ENCODE measurements at places on chromosomes 7 and 10.

DNA sequence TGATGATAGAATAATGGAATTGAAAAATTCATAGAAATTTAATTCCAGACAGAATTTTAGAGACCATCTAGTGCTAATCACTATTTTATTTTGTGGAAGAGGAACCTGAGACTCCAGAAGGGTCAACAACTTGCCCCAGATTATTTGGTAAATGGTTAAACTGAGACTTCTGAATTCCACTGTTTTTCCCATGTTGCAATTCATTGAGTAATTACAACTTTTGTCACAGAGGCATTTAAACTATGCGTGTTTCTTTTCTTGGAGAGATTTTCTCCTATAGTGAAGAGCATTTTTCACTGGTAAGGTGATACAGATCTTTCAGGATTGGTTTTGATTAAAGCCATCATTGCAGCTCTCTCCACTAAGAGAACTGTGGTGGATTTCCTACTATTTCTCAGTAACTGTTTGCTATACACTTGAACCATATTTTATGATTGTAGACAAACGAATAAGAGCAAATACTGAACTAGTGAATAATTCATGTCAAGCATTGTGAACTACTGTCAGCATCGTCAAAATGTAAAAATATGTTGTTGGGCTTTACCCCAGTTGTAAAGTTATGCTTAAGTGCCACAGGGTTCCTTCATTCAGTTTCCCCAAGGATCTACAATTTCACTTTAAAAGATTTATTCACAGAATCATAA lies 26.5 kb downstream of the LRGUK start:
- no peak for DNase-seq

- no peak for DNase-seq
Observed at GRCh38 chr7:66353547-66353946, 148.4 kb downstream of the TPST1 start.

- no peak for DNase-seq
Observed at GRCh38 chr10:110837418-110838171, 34.1 kb upstream of the PDCD4 start.

GRCh38 chr7:36303202-36304098 lies 86.2 kb upstream of the ANLN start:
- DNase-seq = no peak

- DNase-seq = no peak
Observed at GRCh38 chr10:132446661-132447445, 49.9 kb downstream of the PWWP2B start.

DNA sequence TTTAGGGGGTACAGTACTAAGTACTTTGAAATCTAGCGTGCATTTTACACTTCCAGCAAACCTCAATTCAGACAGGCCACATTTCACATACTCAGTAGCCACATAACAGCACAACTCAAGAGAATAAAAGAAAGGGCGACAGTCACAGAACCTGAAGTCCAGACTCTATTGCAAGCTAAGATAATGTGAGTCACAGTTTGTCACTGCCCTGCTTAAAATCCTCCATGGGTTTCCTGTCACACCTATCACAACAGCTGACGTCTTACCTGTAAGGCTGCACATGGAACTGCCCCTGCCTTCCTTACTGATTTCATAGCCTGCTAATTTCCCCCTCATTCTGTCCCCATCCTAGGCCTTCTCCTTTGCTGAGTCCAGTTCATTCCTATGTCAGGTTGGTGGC lies 16.1 kb upstream of the CDK14 start:
- no peak for DNase-seq

GRCh38 chr7:17326378-17326777 lies 27.9 kb downstream of the AHR start:
- DNase-seq = no peak

DNA sequence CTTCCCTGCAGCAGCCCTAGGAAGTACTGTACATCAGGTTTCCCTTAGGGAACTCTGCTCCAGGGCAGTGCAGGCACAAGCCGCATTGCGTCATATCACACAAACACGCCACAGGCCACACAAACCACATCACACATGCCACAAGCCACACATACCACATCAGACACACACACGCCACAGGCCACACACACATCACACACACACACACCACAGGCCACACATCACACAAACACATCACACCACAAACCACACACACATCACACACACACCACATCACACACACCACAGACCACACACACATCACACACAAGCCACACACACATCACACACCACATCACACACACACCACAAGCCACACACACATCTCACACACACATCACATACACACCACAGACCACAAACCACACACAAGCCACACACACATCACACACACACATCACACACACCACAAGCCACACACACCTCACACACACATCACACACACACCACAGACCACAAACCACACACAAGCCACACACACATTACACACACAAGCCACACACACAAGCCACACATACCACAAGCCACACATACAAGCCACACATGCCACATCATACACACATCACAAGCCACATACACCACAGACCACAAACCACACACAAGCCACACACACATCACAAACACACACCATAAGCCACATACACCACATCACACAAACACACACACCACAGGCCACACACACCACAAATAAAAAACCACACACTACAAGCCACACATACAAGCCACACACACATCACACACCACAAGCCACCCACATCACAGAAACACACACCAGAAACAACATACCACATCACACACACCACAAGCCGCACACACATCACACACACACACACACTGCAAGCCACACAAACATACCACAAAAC lies 53.4 kb downstream of the TMEM209 start:
- DNase-seq = no peak

DNA sequence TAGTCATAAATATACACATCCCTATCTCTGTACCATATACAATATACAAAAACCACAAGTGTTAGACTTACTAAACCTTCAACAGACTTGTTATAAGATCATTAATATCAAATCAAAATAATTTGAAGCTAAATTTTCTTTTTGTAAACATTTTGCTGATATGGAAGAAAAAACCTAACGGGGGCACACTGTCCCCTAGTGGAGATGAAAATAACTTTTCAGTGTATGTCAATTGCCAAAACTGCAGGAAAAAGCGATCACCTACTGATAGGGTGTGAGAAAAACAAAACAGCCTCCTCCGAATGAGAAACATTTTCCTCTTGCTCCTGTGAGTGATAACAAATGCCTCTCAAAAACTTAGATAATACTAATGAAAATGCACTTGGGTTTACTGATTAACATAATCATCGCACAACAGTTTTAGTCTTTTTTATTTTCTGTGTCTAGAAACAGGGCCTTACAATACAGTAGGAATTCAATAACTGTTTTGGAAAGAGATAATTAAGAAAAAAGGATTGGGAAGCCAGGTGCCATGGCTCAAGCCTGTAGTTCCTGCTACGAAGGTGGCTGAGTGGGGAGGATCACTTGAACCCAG lies 322.7 kb downstream of the CRPPA start:
- DNase-seq = no peak

DNA sequence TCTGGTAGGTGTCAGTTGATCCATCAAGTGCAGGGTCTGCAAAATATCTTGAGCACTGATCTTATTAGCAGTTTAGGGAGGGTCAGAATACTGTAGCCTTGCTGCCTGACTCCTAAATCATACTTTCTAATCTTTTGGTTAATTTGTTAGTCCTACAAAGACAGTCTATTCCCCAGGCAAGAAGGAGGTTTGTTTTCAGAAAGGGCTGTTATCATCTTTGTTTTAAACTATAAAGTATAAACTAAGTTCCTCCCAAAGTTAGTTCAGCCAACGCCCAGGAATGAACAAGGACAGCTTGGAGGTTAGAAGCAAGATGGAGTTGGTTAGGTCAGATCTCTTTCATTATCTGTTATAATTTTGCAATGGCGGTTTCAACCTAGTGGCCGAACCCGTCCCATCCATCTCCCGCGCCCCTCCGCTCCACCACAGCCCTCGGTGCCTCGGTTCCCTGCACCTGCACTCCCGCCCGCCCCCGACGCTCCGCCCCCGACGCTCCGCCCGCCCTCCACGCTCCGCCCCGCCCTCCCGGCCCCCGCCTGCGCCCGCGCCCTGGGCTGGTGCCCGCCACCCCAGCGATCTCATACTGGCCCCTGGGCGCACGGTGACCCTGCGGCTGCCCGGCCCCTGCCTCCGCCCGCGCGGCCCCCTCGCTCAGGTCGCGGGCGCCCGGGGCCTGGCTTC lies at the start of gene ADCK2:
ADCK2 (plus strand) TSS at position 564 of the 681 bp plus-strand sequence. CDS start 386 bp downstream, outside the sequence.
- DNase-seq = peak; percentile 86

DNA sequence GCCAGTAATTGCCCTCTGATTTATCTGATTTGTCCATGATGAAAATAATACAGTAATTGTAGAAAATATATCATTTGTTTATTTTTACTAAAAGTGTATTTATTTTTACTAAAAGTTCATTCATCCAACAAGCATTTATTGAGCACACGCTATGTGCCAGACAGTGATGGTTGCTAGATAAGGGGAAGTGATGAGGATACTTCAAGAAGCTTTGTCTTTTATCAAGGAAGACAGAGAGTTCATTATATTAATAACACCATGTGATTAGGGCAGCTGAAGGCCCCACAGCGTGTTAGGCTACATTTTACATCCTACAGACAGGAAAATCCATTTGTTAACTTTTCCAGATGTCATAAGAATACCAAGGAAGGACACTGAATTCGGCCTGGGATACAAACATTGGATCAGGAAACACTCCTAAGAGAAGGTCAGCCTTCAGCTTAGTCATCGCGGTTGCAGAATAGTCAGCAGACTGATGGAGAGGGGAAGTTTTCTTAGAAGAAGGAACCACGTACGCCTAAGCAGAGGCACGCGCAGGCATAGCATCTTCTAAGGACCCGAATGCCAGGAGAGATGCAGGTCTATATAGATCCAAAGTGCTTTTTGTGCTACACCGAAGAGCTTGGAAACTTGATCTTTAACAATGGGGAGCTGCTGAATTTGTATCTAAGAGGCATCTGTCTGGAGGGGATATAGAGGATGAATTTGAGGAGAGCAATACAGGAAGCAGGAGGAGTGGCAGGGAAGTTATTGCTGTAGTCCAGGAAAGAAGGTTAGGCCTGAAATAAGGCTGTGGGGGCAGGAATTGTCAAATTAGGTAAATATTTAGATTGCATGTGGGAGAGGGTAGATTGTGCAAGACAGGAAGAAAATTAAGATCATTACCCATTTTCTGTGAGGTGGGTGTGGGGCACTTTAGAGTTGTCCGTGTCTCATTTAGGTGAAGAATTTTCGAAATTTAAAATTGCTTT lies 85.7 kb downstream of the LRGUK start:
- no peak for DNase-seq

GRCh38 chr10:499991-500390 lies 189.5 kb downstream of the DIP2C start:
- no peak for DNase-seq

GRCh38 chr7:130114374-130114773 lies 44.0 kb downstream of the KLHDC10 start:
- DNase-seq = no peak

DNA sequence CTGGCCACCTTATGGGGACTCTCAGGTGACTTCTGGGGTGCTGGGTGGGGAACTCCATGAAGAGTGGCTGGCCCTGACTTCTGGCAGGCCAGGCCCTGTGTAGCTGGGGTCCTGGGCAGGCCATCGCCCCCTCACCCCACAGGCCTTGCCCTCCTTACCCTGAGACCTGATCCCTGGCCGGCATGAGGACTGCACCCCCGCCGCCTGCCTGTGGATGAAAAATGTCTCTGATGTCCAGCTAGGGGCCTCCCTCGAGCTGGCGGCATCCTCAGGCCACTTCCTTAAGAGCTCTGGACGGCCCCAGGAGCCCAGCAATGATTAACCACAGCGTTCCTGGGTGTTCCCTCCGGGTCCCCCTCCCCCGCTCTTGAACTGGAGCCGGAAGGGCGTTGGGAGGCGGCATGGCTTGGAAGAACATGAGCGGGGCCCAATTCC lies 31.8 kb upstream of the SHH start:
- no peak for DNase-seq

DNA sequence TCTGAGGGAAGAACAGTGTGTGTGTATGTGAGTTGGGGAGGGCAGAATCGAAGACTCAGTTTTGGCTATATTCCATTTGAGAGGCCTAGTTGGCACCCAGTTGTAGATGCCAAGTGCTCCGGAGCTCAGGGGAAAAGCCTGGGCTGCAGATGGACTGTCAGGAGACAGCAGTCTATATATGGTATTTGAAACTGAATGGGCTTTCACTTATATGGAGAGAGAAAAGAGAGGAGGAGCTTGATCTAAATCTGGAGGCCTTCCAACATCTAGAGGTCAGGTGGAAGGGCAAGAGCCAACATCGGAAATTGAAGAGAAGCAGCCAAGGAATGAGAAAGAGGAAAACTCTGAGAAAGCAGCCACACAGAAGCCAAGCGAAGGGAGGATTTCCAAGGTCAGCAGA lies 350.8 kb upstream of the BMPER start:
- DNase-seq = no peak

DNA sequence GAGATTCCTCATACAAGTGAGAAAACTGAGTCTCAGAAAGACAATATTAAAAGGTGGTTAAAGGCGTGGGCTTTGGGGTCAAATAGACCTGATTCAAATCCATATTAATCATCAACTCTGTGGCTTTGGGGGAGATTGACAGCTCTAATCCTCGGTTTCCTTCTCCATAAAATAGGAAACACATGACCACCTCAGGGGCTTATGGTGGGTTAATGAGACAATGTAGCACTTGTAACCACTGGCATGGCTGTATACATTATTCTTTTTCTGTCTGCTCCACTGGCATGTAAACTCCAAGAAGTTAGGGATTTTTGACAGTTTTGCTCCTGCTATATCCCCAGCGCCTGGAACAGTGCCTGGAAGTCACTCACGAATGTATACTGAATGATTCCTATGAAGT lies 120.8 kb upstream of the GAD2 start:
- DNase-seq = no peak

DNA sequence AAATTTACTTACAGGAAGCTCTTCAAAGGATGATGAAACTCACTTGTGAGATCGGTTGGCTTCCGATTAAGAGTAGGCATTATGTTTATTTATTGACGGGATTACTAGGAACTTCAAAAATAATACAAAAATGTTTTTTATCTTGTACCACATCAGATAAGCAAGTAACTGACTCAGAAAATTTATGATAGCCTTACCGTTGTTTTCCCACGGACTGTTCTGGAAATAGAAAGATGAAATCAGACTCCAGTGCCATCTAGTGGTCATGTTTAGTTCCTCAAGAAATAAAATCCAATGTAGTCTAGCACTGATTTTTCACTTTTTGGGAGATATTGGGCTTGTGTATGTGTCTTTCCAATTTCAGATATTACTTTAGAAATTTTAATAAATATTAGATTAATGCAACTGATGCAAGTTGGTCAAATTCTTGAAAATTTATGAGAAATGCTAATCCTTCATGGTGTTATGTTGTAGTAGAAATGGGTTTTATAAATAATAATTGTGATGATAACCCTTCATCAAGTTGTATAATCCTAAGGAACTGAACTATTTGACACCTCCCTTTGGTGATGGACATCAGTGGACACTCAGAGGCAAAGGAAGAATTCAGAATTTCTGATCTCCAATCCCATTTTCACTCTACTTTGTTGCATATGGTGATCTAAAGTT lies 168.8 kb downstream of the TMEM26 start:
- DNase-seq = no peak

DNA sequence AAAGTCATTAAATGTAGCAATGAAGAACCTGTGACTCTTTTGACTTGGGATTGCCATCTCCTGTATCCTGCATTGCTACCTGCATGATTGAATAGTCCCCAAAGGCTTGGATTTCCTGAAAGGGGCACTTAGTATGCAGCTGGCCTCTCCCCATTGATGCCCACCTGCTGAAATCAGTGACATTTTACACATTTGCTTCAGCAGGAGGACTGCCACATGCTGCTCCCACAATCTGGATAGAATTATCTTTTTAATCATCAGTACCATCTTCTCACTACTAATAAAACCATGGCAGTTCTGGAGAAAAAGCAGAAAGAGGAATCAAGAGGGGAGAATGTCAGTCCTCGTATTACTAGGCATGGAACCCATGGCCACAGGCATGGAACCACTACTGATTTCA lies 67.8 kb downstream of the SLC13A1 start:
- DNase-seq = no peak
